ENCODE measurements at places on chromosomes 7 and 10. TPM values are rescaled to one million over a fixed set of nuclear protein-coding genes. Genes with fewer than 3 reads are reported as not detected.

GRCh38 chr10:126250527-126251310, 137.6 kb downstream of the ADAM12 start:
- no peak for DNase-seq

DNA sequence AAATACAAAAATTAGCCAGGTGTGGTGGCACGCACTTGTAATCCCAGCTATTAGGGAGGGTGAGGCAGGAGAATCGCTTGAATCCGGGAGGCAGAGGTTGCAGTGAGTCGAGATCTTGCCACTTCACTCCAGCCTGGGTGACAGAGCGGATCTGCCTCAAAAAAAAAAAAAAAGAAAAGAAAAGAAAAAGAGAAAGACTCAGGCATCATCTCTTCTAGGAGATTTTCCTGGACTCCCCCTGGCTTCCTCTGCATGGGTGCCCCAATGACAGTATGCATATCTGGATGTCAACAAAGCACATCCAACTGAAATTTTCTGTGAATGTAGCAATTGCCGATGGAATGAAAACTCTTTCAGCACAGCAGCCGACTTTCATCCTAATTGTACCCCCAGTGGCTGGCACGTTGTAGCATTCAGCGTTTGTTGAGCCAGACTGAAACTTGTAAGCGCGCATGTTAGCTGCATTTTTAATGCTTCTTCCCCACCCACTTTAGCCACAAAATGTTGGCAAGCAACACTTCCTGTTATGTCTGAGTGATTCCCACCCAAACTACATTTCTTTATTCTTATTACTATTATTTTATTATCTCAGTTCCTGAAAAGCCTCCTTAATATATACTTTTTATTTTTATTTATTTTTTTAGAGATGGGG, 70.2 kb downstream of the PRTFDC1 start:
- DNase-seq, result no peak

DNA sequence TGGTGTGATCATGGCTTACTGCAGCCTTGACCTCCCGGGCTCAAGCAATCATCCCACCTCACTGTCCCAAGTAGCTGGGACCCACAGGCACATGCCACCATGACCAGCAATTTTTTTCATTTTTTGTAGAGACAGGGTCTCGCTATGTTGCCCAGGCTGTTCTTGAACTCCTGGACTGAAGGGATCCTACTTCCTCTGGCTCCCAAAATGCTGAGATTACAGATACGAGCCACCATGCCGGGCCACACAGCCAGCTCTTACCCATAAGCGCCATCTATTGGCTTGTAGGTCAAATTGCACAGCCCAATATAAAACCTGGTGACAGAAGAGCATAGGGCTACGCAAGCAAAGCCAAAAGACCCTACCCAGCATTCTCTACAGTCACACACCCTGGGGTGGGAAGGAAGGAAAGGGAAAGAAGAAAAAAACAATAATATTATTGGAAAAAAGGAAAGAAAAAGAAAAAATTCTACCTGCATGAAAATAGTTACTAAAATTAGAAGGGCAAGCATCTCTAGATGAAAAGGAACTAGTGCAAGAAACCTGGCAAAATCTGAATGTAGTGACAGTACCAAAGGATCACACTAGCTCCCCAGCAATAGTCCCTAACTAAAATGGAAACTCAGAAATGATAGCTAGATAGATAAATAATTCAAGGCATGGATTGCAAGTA, 29.4 kb upstream of the AMPH start:
- peak; percentile 74 for DNase-seq

DNA sequence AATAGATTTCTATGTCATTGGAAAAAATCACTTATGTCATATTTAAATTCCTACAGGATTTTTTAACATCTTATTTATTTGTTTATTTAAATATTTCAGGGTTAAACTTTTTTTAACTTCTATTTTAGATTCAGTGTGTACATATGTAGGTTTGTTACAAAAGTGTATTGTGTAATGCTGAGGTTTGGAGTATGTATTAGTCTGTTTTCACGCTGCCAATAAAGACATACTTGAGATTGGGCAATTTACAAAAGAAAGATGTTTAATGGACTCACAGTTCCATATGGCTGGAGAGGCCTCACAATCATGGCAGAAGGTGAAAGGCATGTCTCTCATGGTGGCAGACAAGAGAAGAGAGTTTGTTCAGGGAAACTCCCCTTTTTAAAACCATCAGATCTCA, 65.4 kb downstream of the MGAM2 start:
- no peak for DNase-seq

- DNase-seq, result no peak
Observed at GRCh38 chr10:24858288-24859270, 93.8 kb downstream of the PRTFDC1 start.

- DNase-seq, result no peak
Observed at GRCh38 chr10:59553162-59553900, 156.3 kb downstream of the SLC16A9 start.

GRCh38 chr7:174716-175115, 17.7 kb upstream of the FAM20C start:
- no peak for DNase-seq

DNA sequence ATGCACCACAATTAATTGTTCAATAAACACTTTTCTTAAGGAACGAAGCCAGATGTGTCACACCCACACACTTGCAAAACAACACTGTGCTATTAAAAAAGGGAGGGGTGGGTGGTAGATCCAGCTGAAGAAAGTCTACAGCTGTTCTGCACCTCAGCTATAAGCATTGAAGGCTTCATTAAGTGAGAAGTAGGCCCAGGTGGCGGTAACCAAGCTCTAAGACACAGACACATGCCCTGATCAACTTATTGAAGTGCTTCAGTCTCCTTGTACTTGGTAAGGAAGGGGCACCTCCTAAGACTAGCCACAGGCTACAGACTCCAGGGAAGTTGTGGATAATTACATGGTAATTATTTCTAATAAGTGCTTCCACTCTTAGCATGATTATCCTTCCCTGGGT, 4.5 kb upstream of the CPVL start:
- no peak for DNase-seq

NYAP1 gene
- total RNA-seq, result 0.54 TPM
